ENCODE measurements at places on chromosomes 1 and 21.

- DNase-seq: no peak
These were observed 1.2 kb downstream of the PIK3C2B start for GRCh38 chr1:204493145-204493983.

DNA sequence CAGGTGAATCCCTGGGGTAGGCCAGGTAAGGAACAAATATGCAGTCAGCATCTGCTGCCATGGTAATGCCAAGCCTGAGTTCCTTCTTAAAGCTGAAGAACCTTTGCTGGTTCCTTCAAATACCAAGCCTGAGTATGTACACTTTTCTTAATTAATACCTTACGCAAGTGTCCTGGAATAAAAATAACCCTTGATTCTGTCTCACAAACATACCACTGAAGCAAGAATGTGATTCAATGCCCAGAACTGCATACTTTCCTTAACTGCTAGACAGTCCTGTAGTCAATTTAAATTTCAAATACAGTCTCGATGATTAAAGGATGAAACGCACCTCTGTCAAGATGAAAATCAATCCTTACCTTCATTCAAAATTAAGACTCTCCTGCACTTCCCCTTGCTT lies 634.0 kb upstream of the CHRM3 start:
- no peak for DNase-seq

DNA sequence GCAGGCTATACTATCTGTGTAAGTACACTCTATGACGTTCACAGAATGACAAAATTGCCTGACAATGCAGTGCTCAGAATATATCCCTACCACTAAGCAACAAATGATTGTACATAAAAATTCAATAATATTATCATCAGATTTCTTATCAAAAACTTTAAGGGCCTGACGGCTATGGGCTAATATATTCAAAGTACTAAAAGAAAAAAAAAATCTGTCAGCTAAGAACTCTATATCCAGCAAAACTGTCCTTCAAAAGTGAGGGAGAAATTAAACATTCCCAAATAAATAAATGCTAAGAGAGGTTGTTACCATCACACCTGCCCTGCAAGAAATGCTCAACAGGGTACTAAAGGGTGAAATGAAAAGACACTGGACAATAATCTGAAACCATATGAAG lies 127.3 kb downstream of the TM2D1 start:
- no peak for DNase-seq

DNA sequence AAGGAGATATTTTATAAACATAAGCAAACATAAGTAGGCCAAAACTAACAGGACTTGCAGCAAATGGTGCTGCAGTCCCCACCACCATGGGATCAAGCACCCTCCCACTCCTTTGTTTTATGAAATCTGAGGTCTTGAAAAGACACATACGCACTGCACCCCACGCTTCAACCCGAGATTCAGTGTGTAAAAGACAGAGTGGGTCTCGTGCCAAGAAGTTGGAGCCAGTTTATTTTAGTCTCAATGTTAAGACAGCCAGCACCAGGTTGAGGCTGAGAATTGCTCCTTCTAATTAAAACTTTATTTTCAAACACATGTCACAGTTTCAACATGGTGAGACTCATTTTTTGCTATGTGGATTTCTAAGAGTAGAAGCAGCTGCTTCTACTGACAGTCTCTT lies 139.1 kb upstream of the TIAM1 start:
- DNase-seq: no peak

DNA sequence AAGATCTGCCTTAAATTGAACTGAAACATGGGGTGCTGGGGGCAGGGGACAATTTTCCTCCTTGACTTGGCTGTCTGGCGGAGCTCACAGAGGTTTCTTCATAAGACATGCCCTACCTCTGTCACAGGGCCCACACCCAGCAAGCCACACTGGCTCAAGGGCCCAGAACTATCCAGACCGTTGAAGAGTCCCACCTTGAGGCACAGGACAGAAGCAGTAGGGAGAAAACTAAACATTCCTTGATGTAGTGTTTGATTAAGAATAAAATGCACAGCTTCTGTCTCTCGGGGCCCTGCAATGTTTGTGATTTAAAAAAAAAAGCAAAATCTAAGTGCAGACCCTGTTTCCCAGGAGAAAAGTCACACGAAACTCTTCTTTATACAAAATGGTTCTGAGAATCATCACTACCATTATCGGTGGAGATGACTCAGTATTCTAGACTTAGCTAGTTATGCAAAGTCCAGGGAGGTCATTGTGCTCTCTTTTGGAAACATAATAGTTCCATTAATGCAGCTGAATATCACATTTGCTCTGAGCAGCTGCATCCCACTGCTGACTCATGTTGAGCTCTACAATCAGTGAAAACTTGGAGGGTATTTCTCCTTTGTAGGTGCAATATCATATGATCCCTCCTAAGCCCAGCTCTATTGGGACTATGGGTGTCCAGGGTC lies 53.6 kb upstream of the DIRAS3 start:
- no peak for DNase-seq

- DNase-seq: no peak
These were observed 89.5 kb downstream of the KCNN3 start for GRCh38 chr1:154780541-154780940.

DNA sequence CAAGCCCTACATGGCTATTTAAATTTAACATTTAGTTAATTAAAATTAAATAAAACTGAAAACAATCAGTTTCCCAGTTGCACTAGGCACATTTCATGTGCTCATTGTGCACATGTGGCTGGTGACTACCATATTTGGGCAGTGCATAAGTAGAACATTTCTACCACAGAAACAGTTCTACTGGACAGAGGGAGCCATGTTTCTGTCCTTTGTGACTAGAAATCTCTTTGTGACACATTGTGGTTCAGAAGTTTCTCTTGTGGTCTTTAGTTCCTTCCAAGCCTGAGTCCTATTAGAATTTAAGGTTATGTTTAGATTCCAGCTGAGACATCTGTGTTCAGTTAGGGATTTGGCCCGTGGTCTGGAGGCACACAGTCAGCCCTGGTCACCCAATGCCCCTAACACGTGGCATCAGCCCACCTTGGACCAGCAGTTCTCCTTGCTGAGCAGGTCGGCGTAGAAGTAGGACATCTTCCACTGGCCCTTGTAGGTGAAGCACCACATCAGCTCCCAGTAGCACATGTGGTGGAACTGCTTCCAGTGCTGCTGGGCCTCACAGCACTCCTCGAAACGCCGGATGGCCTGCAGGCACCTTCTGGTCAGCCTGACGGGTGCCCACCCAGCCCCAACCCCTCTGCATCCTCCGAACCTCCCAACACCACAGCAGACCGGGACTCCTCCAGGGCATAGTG lies 29.1 kb downstream of the TTC39A start:
- DNase-seq: no peak

GRCh38 chr21:45603481-45603880 lies 40.0 kb upstream of the PCBP3 start:
- DNase-seq: no peak

DNA sequence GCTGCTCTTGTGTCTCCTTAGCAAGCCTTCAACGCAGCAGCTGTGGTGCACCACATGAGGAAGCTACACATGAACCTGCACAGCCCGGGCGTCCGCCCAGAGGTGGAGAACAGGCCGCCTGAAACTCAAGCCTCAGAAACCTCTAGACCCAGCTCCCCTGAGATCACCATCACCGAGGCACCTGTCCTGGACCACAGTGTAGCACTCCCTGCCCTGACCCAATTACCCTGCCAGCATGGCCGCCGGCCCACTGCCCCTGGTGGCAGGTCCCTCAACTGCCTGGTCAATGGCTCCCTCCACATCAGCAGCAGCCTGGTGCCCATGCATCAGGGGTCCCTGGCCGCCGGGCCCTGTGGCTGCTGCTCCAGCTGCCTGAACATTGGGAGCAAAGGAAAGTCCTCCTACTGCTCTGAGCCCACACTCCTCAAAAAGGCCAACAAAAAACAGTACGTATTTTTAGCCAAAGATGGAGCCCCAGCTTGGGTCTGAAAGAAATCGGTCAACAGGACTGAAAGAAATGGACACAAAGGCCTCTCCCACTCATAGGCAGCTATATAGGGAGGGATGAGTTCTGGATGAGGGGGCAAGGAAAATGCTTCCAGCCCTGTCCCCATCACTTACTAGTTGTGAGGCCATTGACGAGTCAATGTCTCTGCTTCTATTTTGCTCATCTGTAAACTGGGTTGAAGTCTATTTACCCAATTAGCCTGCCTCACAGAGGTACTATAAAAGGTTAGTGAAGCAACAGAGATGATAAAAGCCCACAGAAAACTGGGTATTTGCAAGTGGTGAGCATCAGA lies 28.5 kb downstream of the CAMK1G start:
- DNase-seq: no peak

GRCh38 chr1:245234217-245235081 lies 79.7 kb downstream of the KIF26B start:
- no peak for DNase-seq

DNA sequence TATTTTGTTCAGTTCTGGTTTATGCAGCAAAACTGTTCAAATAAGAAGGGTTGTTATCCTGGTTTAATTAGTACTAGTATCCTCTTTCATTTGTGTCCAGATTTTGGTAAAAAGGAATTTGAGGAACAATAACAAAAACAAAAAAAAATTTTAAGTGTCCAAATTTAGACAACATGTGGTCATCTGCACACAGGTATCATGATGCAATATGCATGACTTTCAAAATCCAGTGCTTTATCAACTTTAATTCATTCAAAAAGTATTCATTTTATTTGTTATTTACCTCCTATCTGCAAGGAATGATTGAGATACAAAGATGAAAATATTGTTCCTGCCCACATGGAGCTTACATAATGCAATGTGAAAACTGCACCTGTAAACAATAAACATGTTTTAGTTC lies 16.7 kb upstream of the MAGI3 start:
- DNase-seq: no peak

DNA sequence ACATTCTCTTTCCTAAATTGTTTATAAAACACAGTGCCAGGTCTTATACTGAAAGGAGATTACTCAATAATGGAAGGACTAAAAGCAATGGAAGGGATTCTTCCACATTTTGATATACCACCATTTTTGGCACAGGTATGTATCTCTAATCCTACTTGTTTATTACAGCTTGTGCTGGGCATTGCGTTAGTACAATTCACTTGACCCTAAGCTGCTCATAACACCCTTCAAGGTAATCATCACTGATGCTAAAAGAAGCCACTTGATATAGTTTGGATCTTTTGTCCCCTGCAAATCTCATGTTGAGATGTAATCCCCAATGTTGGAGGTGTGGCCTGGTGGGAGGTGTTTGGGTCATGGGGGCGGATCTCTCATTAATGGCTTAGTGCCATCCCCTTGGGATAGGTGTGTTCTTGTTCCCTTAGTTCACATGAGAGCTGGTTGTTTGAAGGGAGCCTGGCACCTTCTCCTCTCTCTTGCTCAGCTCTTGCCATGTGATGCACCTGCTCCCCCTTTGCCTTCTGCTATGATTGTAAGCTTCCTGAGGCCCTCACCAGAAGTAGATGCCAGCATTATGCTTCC lies 71.1 kb downstream of the NIBAN1 start:
- no peak for DNase-seq

- no peak for DNase-seq
These were observed 184.0 kb downstream of the CDC7 start for GRCh38 chr1:91684481-91685196.

DNA sequence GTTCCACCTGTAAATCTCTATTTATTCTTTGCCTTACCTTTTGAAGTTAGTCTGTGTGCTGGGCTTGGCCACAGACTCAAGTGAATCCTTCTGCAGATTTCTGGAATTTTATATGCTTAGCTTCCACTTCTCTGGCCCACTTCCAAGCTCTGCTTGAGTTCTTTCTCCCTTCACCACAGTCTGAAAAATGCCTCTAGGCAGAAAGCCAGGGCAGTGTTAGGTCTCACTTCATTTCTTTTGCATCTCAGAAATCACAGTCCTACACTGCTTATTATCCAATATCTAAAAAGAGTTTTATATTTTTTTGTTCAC lies 48.9 kb downstream of the INKA2 start:
- no peak for DNase-seq

DNA sequence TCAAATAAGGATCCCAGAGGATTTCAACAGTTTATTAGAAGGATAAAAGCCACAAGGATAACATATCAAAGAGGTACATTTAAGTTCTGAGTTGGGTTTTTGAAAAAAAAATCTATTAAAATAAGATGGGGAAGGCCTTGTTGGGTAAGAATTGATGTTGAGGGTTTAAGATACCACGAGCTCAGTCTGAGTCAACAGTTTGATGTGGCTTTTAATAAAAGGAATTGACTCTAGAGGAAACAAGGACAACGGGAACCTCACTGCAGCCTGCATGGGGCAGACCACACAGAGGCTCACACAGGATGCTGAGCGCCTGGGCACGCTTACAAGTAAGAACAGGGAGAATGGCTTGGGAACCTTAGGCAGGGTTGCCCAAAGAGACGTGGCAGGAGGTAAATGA lies 107.5 kb downstream of the TIAM1 start:
- DNase-seq: no peak

DNA sequence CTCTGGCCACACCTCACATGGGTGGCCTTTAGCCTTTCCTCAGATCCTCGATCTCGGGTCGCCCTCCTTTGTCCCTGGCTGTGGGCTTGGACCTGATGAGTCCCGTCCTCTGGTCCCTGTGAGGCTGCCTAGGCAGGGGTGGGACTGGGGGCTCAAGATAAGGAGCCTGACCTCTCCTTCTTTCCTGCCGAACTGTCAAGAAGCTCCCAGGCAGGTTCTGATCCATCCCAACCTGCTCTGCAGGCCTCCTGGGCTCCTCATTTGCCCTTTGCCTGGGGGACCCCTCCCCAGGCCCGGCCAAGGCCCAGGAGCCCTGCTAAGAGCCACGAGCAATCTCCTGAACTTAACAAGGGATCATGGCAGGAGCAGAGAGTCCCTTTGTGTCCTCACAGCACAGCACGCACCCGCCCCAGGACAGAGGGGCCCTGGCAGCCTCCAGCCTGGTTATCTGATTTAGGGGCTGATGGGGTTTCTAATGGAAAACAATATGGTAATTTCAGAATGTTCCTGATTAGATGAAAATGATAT lies 82.4 kb upstream of the POU3F1 start:
- DNase-seq: no peak

- no peak for DNase-seq
These were observed 220.8 kb upstream of the ZP4 start for GRCh38 chr1:238111516-238111915.

DNA sequence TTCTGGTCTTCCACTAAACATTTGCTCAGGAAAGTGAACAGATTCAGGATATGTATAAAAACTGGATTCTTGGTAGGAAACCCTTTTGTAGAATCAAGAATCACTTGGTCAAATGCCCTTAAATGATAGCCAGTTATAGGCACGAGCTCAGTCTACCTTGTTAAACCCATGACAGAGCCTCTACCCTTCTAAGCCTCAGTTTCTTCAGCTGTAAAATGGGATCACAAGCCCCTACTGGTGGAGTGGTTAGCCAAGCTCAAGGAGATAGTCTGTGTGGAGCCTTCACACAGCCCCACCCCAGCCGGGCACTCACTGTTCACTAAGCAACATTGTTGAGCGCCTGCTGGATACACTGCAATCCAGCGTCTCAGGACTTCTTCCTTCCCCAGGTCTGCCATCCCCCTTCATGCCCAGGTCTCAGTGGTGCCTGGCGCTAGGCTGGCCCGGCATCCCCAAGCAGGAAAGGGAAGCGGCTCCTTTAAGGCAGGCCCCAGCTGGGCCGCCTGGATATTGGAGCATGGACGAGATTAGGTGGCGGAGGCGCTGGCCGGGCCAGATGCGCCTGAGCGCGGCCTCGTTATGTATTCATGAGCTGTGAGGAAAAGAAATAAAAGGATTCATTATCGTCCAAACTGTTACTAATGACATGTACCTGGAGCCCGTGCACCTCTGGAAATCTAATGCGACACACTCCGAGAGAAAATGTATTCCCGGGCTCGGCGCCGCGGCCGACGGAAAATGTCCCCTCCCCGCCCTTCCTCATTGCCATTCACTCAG lies 75.6 kb downstream of the TAS1R2 start:
- no peak for DNase-seq
